ENCODE measurements at places on chromosomes 12 and 14.

DNA sequence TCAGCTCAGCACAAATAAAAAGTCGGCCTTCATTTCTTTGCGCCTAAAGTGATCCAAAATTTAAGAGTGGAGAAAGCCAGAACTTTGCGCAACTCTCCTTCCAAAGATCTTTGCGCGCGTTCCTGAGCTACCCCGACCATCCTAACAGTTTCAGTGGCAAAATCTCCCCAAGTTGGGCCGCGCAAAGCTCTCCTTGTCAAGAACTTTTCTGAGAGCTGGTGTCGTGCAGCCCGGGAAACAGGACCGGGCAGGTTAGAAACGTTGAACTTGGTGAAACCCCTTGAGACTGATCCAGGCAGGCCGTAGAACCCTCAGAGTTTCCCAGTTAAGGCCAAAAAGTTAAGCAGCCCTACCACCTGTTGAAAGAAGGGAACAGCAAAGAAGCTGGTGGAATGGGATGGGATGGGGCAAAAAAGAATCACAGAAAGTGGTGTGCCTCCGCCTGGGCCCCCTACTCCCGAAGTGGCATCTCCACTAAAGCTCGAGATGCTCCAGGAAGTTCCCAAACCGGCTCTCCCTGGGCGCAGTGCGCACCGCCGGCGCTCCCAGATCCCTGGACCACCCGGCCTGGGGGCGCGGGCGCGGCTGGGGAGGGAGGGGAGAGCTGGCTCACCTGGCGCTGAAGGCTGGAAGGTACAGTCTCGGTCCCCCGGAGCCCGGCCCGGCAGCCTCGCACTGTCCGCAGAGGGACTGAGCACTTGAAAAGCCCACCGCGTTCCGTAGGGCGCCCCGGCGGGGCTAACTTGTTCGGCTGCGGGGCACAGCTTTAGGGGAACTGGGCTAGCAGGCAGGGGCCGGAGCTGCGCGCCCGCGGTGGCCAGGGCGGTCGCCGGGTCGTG is 768 bp downstream of the DBX2 start:
- DNase-seq = no peak

GRCh38 chr12:97985834-97986233 is 523.2 kb downstream of the RMST start:
- DNase-seq = no peak

DNA sequence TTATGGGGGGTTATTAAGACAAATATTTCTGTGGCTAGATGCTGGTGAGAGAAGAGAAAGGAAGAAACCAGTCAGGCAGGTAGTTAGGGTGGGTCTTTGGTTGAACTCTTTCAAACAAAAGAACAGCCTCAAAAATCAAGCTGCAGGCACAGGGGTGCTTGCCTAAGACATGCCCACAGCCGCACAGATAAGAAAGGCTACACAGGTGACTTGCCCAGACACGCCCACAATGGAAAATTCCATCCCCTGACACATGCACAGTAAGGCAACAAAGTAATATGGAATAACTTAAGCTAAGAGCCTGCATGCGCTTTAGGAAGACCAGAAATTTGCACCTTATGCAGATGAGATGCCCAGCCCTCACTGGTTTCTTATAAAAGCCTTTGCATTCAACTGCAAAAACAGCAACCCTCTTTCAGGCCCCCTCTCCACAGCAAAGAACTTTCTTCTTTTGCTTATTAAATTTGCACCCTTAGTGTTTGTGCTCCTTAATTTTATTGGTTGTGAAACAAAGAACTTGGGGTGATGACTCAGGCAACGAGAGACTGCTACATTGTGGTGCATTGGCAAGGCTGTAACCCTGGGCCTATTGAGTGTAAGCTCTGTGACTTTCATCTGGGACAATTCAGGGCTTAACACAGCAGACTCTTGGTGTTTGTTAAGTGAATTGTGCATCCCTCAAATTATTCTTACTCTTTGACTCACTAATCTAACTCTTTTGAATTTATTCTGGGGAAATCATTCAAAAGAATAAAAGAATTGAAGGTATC is 149.4 kb downstream of the RPAP3 start:
- no peak for DNase-seq

- DNase-seq = no peak
These were observed 4.9 kb downstream of the RHOJ start for GRCh38 chr14:63209160-63209559.

GRCh38 chr12:6177642-6178358 is 22.4 kb upstream of the CD9 start:
- DNase-seq = no peak

DNA sequence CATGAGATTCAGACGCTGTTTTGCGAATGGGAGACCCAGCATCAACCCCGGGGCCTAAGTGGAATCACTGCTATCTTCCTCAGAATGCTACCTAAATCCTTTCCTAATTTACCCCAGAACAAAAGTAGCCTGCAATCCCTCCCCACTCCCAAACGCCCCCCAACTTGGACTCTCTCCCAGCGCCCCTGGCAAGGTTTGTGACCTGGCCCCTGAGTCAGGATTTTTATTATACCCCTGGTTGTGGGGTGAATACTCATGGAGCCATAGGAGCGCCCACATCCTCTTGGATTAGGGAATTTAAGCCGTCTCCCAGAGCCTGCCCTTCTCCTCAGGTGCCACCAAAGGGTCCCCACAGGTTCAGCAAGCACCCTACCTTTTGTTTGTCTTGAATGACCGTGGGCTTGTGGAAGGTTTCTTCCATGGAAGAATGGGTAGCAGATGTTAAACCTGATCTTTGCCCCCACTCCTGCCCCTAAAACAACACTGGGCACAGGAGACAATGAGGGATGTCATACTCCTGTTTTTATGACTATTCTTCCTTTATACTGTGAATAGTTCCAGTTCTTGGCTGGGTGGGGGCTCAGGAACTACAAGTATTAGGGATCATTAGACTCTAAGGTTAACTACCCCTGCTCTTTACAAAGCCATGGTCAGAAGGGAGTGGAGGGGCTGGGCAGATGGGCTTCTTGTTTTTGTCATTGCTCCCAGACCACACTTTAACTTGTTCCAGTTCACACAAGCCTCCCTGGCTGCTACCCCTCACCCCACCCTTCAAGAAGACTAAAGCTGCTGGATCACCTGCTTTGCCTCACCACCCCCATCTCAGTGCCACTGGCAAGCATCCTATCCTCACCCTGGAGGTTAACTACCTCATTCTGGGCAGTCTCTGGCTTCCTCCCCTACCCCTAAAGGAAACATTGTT is 630 bp downstream of the MYL6B start:
- DNase-seq = no peak

GRCh38 chr14:102363182-102363943 is 622 bp downstream of the TECPR2 start:
- DNase-seq = no peak

DNA sequence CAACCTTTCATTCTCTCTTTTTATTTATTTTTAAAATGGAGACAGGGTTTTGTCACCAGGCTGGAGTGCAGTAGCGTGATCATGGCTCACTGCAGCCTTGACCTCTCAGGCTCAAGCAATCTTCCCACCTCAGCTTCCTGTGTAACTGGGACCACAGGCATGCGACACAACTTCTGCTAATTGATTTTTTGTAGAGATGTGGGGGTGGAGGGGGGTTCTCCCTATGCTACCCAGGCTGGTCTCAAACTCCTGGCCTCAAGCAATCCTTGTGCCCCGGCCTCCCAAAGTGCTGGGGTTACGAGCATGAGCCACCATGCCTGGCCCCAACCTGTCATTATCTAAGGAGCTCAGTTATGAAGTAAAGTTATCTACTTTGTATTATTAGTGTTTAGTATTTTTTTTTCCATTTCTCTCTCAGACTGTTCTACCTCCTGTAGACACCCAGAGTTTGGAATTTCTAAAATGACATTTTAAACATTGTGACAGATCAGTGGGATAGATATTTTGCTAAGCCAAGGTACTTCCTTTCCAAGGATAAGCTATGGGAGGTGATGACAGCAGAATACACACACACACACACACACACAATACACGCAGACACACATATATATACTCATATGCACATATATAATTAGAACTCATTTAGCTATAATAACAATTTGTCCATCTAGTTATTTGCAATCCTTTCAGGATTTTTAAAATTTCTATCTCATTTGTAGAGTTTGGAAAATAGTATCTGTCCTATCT is 2.1 kb upstream of the USP44 start:
- peak; percentile 12 for DNase-seq

DNA sequence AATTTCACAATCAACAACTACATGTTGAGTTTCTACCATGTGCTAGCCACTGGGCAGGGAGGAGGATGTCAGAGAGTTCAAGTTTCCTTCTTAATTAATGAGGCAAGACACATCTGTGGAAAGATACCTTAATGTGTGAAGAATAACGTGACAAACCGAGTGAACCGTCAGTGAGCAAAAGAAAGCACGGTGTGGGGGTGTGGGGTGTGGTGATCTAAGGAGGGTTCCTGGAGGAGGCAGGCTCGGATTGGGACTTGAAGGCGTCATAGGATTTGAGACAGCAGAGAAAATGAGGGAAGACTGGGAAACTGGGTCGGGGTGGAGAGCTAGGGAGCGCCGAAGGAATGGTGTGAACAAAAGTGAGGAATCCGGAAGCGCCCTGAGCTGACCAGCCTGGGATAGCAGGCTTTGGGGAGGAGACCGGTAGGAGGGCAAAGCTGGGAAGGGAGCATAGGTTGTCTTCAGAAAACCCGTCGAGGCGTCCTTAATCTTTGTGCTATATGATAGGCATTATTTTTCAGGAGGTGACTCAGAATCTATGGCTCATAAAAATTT is 22.3 kb downstream of the GALNT8 start:
- no peak for DNase-seq

DNA sequence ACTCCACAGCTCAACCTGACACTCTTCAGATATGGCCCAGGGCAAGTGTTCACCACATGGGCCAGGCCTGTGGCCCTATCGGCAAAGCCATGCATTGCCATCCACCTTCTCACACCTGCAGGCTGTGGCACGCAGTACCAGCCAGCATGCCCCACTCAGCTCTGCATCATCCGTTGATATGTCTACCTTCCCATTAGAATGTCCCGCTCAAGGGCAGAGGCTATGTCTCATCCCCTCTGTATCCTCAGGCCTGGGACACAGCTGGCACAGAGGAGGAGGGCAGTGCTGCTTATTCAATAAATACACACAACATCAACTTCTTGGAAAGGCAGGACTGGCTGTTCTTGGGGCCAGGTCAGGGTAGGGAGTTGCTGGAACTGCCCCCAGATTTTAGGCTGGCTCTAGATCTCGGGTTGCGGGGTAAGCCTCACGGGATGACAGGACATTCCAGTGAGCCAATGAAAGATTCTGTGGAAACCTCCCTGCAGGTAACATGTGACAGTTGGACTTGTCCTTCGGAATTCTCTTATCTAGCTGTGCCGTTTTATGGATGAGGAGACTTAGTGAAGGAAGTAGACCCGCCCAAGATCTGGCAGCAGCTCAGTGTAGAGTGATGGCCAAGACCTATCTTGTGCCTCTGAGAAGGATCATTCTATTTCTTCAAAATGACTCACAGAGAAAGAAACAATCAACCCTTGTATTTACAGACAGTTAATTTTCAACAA is 25.6 kb downstream of the SYNE3 start:
- no peak for DNase-seq

GRCh38 chr12:124558313-124558712 is 9.1 kb downstream of the NCOR2 start:
- DNase-seq = no peak

- peak; percentile 22 for DNase-seq
These were observed 3.3 kb downstream of the PPP1R3E start for GRCh38 chr14:23299211-23299957.

DNA sequence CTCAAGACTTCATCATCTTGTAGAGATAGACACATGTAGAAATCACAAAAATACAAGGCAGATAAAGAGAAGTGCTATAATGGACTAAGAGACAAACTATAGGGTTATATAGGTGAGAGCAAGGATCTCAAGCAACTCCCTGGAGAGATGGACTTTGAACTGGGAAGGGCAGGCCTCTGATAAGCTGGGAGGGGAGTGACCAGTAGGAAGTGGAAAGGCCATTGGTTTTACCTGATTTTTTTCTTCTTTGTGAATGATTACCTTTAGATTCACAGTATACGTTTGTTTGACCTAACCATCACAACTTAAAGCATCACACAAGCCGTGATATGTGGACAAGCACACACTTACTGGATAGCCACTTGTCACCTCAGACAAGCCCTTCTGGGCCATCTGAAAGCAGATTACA is 5.2 kb upstream of the TEP1 start:
- no peak for DNase-seq

DNA sequence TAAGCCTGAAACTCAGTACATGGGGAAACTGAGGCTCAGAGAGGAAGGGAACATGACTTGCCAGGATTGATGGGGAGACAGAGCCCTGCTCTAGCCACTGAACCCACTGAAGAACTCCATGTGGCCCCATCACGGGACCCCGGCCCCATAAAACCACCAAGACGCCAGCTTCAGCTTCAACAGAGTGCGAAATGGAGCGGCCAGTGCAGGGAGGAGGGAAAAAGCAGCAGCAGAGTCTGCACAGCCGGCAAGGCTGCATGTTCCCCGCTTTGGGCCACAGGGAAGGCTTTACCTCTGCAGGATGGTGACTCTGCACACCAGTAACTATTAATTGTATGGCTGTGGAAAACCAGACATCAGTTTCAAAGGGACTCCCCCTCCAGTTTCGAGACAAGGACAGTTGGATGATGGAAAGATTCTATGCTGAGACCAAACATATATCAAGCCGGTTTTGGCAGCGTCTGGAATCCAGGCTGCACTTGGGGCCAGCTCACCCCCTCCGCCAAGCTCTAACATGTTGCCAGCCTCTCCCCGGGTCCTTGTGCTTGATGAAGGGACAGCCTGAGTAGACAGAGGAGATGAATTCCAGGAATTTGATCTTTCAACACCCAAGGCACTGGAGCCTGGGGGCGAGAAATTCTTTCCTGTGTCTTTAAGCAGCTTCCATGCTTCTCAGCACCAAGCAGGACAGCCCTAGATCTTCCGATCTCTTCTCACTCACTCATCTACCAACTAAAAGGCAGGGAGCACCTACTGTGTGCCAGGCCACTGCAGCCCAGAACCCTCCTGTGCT is 55.7 kb upstream of the BCL11B start:
- DNase-seq = no peak

DNA sequence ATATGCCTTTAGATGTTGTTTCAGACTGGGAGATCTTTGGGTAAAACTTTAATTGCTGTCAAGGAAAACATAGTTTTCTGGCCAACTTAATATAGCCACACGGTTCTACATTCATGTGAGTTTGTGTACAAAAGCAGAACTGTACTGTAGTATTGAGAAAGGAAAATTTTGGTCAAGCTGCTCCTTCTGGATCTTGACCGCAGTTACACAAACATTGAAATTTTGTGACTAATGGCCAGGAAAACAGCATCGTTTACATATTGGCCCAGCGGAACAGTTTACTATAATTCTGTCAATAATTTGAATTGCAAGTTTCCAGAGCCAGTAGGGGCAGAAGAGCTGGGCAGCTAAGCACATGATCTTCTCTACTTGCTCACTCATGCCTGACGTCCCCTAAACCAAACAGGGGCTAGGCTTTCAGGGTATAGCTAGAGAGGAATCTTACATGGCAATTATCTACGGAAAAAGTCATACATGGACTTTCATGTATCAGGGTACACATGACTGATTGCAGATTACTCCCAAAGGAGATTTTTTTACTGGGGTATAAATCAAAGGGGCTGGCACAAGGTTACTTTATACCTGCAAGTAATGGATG is 11.4 kb upstream of the ART4 start:
- DNase-seq = no peak
